IPS-NIHi11 (cell line): ENCODE measurements at places on chromosomes 4 and X.

GRCh38 chr4:100087743-100088142, 102.5 kb downstream of the DDIT4L start:
- no peak for DNase-seq

DNA sequence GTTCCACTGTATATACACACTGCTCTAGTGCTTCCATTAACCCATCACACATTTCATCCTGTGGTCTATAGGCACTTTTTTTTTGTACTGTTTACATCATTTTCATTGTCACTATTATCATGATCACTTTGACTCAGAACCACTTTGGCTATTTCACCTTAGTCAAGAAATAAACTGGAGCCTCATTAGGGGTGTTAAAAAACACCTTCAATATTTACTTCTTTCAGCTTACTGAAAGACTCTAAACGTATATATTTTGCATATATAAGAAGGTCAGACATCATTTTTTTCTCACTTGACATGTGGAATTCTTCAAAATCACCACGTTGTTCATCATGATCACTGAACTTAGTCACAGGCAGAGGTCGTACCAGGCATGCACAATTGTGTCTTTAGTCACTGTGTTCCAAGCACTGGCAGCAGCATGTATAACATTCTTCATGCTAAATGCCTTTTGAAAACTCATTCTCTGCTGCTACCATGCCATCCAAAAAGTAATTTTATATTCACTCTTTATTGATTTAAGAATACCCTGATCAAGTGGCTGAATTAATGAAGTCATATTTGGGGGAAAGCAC, 229.2 kb upstream of the ARSJ start:
- DNase-seq, result no peak

DNA sequence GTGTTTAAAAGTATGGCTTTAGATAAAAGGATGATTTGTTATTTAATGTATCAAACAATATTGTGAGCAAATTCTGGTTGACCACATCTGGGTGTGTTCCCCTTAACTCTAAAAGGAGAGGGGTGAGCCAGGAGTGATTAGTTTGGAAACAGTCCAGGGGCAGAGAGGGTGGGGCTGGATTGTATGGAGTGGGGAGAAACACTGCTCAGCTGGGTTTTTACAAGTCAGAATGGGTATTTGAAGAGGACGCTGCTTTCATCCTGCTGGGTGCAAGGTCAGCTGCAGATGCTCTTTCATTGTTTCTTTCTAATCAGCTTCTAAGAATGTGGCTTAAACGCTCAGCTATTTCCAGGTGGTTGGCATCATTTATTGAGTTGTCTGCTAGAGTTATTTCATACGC, 82.8 kb upstream of the LIMCH1 start:
- no peak for DNase-seq

- DNase-seq, result no peak
These were observed 142.5 kb upstream of the TTC29 start for GRCh38 chr4:147088146-147088545.

DNA sequence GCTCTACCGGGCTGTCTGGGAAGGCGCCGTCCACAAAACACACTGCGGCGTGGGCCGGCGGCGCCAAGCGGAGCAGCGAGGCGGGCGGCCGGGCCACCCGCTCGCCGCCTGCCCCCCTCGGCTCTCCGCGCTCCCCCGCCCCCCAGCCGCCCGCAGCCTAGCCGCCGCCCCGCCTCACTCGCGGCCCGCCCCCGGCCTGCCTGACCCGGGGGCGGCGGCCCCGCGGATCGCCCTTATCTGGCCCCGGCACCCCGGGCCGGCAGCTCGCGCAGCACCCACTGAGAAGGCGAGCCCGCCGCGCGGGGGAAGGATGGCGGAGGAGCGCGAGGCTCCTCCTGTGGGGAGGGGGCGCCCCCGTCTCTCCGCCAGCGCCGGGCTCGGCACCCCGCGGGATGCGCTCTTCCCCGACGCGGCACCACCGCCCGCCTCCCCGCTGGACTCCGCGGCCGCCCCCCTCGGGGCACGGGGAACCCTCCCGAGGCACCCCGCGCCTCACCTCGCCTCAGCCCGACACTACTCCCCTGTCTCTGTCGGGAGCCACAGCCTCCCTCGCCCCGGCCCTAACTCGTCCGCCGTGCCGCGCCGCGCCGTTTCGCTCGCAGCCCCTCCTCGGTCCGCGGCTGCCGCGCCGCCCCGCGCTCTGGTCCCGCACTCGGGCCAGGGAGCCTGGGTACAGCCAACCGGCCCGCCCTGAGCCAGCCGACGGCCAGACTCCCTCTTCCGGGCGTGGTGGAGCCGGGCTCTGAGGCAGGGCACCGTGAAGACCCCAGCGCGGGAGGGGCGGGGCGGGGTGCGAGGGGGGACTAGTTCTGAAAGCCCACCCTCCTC, 566 bp downstream of the ATP11C start:
- peak; percentile 50 for DNase-seq

DNA sequence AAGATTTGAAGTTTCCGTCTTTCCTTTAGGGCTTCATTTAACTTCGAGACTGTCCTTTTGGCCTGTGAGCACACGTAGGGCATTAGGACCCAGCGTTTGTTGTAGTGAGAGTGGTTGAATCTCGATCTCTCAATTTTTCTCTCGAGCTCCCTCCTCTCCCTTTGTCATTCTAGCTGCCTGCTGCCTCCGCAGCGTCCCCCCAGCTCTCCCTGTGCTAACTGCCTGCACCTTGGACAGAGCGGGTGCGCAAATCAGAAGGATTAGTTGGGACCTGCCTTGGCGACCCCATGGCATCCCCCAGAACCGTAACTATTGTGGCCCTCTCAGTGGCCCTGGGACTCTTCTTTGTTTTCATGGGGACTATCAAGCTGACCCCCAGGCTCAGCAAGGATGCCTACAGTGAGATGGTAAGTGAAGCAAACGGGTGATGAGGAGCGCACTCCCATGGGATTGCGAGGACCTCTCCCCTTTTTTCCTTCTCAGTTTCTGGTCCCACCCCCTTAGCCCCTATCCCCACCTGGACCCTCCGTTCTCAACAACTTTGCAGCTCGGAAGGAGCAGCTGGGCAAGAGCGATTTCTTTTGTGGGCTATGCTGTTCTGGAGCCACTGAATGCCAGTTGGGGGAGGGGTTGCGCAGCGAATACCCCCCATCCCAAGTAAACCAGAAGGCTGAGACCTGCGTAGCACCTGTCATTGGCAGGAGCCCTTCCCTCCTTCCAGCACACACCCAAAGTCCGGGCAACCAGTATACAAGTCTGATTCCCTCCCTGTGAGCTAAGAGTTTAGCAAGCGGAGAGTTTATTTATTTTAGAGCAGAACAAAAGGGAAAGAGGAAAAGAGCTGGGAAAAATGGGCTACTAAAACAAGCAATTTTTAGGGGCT, at the start of gene TMEM35A:
Gene TMEM35A (plus strand): TSS at position 164 of the 883 bp plus-strand sequence. CDS start 124 bp downstream, at position 288.
- peak; percentile 27 for DNase-seq

DNA sequence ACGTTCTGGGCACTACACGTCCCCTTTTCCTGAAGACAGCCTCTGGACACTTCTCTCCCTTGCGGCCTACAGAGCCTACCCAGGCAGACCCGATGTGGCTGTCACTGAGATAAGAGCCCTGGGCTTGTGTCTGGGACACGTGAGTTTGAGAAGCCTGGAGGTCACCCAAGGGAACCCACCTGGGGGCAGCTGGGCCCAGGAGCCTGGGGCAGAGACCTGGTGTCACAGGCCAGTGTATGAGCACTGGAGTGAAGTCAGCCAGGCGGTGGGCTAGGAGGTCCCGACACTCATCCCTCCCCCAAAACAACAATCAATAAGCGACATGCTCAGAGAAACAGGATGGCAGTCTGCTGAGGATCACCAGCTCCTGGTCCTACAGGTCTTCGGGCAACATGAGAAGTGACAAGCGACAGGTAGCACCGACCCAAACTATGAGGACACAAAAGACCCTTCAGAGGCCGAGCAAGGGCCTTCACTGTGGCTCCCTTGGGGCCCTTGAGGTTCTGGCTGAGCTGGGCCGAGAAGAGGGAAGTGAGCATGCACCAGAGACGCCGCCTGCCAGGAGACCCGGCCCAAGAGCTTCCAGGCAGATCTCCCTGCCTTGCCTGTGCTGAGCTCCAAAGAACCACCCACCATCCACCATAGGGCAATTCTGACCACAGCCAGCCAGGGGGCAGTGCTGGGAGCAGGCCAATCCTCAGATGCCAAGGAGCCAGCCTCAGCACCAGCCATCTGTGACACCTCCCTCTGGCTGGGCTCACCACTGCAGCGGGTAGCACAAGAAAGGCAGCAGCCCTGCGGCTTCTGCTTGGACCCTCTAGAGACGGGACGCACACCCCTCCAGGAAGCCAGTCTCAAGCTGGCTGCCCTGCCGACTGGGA, 11.0 kb upstream of the DUSP9 start:
- peak; percentile 76 for DNase-seq

DNA sequence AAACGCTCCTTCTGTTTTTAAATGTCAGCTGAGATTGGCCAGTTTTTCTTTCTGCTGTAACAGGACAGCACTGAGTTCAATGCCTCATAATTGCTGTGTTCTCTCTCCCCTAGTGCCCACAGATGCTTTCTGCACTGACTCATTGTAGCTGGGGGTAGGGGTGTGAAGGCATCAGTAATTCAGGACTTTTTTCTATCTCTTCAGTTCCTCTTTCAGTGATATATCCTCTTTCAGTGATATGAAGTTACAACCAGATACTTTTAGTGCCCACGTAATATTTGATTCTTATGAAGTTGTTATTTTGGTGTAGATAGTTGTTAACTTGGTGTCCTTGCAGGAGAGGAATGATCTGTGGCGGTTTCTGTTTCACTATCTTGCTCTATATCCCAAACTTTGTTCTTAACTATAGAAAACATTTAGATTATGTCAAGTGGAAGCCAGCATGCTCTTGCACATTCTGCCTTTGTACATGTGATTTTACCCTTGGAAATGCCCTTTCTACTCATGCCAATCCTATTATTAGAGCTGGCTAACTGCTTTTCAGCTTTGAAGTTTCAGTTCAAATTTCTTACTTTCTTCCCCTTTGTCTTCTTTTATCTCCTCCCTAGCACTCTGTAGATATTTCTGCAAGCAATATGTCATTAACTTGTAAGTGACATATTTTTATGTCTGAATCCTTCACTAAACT, 1258.4 kb downstream of the FAM133A start:
- DNase-seq, result no peak

DNA sequence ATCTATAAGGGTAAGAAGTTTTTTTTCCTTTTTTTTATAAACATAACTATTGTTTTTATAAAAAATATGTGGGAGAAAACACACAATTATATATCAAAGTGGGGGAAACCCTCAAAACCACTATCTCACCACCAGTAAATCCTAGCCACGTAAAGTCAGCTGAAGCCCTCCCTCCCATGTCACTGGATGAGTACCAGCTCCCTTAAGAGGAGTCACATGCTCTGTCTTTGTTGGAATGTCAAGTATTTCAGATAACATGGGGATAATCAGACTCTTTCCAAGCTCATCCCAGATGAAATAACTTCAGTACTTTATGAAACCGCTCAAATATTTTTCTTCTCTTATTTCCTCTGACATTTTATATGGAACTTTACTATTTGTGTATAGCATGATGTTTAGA, 2.4 kb downstream of the MYOZ2 start:
- no peak for DNase-seq

- no peak for DNase-seq
These were observed 31.3 kb upstream of the SORCS2 start for GRCh38 chr4:7160951-7161440.

DNA sequence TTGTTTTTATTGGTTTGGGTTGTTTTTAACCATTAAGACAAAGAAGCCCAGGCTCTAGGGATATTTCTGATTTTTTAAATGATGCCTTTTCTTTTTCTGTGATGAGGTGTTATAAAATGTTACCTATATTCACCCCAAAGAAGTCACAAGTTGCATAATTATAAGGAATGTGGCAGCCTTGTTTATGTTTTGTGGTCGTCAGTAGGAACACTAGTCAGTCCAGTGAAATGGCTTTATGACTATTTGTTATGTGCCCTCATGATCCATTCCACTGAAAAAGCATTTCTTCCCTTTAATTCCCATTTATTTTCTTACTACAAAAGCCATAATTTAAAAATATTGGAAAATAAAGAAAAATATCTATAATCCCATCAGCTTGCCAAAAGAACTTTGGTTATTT, 34.4 kb downstream of the CC2D2A start:
- no peak for DNase-seq

GRCh38 chr4:133596459-133596858, 447.4 kb downstream of the PCDH10 start:
- DNase-seq, result peak; percentile 7

- DNase-seq, result no peak
These were observed 151.8 kb downstream of the LHFPL1 start for GRCh38 chrX:112527903-112528302.
